ENCODE measurements at places on chromosomes 11 and 22.

DNA sequence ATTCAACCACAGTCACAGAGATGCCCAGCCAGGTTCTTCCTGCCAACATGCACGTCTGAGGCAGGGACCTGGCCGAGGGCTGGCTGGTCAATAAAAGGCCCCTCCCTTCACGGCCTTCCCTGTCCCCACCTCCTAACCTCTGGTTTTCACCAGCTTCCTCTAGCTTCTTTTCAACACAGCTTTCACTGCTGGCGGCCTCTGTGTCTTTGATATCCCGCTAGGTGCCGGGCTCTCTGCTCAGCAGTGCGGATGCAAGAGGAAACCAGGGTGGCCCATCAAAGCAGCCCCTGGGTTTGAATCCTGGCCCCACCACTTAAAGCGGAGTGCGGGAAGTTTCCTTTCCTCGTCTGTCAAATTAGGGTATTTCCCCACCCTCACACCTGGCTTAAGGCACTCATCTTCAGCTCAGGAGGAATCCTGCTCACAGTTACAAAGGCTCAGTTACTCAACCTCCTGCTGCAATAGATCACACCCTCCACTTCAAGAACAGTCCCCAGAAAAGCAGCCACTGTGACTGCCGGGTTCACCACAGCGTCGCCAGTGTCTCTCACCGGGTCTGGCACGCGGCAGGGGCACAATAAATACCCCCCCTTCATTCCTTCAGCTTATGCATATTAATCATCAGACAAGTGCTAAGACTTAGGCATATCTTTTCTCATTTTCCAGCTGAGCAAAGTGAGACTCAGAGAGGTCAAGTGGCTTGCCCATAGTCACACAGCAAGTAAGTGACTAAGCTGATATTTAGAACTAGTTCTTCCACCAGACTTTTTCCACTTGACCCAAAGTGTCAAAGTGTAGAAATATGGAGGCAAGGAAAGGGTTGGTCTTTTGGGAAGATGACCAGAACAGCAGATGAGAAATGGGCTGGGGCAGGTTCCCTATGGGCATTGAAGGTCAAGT is 45.7 kb downstream of the TXN2 start:
- DNase-seq = peak; percentile 73

DNA sequence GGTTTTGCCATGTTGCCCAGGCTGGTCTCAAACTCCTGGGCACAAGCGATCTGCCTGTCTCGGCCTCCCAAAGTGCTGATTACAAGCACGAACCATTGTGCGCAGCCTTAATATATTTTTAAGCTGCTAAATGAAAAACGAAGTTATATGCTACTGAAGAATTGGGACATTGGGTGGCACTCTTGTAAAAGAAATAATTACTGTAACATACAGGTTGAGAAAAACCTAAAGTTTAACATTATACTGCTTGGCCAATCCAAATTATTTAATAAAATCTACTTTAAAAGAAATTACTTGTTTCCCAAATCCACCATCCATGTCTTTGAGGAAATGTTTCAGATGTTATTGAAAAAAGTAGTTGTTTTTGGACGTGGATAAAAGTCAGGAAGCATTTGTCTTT is 37.9 kb upstream of the ARHGAP32 start:
- DNase-seq = no peak

DNA sequence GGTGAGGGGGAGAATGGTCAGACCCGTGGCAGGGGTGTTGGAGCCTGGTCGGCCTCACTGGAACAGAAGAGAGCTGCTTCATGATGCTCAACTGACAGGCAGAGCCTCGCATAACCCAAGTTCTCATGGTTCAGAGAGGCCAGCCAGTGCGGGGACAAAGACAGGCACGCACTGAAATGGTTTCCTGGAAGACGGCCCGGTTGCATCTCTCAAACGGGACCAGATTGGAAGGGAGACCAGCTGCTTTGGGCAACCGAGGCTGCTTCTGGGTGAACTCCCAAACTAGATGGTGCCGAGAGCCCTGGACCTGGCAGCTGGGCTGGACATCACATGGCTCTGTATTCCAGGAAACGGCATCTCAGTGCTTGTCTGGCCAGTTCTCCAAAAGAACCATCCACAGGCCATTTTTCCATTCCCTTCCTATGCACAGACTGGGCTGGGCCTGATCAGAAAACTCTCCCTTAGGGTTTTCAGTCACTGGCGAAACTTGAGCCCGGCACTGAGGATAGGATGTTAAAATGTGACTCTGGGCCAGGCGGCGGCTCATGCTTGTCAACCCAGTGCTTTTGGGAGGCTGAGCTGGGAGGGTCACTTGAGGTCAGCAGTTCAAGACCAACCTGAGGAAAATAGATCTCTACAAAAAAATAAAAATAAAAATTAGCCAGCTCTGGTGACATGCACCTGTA is 80.1 kb upstream of the PRODH start:
- DNase-seq = no peak

DNA sequence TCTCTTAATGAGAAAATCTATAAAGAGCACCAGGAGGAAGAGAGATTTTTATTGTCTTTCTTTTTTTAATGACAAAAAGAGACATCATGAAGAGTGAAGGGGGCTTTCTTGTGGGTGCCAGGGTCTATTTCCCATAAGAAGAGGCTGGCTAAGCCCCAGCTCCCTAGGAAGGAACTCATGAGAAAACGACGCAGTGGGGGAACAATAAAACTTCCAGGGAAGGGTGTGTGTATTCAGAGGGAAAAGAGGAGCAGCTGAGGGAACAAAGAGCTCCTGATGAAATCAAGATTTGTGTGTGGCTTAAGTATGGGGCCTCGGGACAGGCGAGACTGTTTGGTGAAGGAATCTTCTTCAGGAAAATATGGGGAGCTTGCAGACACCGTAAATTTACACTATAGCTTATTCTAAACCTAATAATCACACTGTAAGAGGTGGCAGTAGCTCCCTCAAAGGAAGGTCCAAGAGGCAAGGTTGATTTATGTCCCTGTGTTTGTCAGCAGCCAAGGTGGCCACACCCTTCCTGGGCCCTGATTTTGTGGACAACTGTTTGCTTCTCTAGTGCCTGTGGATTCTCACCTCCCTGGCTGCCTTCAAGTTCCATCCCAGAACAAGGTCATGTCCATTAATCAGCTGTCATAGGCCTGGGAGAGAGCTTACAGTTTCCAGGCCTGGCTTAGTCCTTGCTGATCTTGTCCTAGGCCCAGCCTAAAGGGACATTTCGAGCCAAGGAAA is 615.7 kb downstream of the INSC start:
- no peak for DNase-seq

DNA sequence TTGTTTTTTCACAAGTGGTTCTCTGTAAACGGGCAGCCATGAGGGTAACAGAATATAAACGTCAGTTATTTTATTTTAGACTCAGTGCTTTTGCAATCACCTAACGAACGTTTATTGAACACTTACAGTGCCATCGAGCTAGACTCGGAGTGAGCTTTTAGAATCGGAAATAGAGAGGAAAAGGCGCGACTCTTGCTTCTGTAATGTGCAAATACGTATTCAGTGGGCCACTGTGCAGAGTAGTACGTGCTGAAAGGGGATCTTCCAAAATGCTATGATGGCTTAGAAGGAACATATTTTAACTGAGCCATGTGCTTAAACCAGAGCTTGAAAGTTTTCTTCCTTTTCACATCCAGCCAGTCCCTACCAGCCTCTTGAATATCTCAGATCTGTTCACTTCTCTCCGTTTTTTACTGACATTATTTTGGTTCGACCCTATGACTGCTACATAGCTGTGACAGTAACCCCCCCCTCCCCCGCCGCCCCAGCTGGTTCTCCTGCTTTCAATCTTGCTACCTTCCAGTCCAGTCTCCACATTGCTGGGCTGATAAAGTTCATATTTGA is 468 bp downstream of the DDIAS start:
- no peak for DNase-seq

DNA sequence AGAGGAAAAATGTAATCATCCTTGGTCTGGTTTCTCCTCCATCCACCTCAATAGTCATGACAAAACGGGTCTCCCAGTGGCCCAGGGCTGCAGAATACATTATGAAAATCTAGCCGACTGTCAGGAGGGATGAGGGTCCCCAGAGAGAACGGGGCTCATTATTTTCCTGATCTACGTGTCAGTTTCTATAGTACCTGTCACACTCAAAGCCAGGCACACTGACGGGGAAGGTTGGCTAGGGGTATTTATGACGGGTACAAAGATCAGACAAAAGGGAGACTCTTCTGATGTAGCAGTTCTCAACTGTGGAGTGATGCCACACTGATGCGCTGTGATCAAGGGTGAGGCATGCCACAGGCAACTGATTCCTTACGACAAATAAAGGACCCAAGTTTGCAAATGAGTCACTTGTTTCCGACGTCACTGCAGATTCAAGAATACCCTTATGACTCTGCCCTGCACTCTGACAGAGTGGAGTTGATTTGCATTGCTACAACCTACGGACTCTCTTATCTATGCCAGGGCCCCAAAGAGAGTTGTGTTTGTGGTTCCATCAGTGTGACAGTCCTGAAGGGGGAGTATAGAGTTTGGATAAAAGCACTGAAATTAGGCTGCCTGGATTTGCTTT is 188.2 kb upstream of the TBCEL start:
- no peak for DNase-seq

GRCh38 chr11:94856443-94856842 is 88.3 kb downstream of the AMOTL1 start:
- no peak for DNase-seq

GRCh38 chr11:122743949-122744348 is 88.4 kb downstream of the UBASH3B start:
- DNase-seq = peak; percentile 85

DNA sequence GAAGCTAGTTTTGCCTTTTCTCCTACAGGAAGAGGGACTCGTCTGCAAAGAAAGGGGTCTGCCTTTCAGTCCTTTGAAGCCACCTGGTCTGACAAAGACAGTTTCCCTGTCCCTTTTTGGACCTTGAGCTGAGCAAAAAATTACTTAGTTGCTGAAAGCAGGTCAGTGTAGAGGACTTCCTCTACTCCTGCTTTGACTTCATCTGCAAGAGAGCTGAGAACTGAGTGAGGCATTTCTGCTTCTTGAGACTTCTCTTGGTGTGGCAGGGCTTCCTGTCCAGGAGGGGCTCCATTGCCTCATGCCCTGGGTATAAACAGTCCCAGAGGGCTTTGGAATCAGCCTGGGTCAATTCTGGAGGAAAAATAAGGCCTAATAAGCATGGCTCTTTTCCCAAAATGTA is 73.1 kb downstream of the ZNRF3 start:
- no peak for DNase-seq

- no peak for DNase-seq
Measured at GRCh38 chr11:10400856-10401255, 54.2 kb upstream of the AMPD3 start.

DNA sequence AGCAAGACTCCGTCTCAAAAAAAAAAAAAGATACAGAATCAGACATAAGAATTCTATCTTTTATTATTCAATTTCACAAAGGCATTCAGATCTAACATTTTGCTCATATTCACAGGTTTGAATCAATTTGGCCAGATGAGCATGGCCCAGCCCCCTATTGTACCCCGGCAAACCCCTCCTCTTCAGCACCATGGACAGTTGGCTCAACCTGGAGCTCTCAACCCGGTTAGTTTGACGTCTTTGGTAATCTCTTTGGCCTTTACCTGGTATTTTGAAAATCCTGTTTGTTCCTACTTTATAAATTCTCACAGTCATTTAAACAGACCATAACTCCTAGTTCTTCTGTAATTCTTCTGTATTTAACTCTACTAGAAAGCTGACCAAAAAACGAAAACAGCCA is 55.3 kb downstream of the EP300 start:
- no peak for DNase-seq

DNA sequence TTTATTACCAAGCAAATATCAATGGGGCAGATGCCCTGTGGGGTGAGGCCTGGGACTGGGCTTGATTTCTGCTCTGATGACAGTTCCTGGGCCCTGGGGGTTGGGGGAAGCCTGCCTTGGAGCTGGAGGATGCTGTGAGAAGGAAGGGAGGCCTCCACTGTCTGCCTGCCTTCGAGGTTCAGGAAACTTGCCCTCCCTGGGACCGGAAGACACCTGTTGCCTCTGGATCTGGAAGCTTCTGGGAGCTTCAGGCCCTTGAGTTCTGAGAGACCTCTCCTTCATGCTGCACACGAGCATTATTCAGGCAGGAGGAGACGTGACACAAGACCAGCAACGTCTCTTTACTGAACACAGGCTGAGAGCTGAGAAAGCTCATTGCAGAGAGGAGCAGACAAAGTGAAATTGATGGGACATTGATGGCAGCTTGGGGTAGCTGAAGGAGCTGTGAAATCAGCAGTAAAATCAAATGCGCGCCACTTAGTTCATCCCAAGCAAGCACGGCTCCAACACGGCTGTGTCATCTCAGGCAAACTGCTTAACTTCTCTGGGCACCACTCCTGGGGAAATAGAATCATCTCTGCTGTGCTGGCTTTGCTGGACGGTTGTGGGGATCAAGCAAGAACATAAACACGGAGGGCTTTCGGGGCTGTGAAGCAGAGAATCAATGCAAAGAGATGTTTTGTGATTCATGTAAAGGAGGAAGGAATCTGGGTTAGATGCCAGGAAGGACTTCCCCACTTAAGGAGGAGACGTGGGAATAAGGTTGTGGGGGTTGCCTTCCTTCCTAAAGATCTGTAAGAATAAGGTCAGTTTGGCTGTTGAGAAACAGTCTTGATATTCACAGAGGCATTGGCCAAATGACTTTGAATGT is 64.5 kb downstream of the TP53I11 start:
- no peak for DNase-seq

DNA sequence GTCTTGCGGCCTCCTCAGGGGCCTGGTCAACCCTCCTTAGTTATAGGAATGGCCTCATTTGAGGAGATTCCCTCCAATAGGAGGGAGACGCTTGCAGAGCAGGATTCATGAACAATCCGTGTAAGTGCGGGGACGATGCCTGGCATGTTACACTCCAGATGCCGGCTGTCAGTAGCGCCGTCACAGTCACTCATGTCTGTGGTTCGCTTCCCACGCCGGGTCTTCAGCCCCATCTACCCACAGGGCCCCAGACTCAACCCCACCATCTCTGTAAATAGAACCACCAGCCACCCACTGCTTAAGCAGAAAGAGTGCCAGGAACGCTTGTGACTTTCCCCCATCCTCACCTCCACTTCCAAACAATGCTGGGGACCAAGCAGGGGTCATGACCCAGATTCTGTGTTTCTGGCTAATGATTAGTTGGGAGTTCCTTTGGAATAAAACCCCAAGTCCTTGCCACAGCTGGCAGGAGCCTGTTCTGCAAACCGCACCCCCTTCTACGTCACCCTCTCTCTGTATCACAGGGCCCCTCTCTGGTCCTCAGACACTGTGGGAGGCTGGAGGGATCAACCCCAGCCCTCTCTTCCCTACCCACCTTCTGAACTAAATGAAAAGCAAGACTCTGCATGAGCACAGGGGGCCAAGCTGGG is 38.8 kb upstream of the TOLLIP start:
- DNase-seq = no peak
